IMR-90 (cell line): ENCODE measurements at places on chromosomes 3 and 15. TPM values are rescaled to one million over a fixed set of nuclear protein-coding genes. Genes with fewer than 3 reads are reported as not detected.

TMEM45A gene
- 13.6 and 20.8 TPM in 2 replicates for total RNA-seq

GOLGA6L25 gene
- not detected in 2 replicates for total RNA-seq

GHSR gene
- not detected in 2 replicates for total RNA-seq

DYNLT2B gene
- total RNA-seq: 2.2 and 4.2 TPM in 2 replicates

TYRO3 gene
- total RNA-seq: 10.6 and 11.5 TPM in 2 replicates

DNA sequence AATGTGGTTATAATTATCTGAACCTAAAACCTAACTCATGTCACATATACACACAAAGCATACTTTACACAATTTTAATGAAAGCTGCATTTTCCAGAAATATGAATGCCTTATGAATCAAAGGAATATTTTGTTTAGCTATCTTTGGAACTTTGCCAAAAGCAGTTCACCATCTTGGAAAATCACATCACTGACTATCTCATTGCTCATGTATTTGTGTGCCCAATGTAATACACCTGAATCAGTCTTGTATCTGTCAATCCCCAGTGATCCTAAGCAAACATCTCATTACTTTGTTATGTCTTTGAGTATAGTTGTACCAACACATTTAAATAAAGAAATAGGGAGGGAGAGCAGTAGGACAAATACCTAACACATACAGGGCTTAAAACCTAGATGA is 15.6 kb upstream of the CD47 start:
- no peak for DNase-seq

GRCh38 chr15:70339571-70340493 is 242.1 kb upstream of the TLE3 start:
- DNase-seq: peak; percentile 22

GRCh38 chr15:85282504-85283115 is 97.8 kb upstream of the AKAP13 start:
- DNase-seq: peak; percentile 71
